ENCODE measurements at places on chromosomes 11 and 22. TPM values are rescaled to one million over a fixed set of nuclear protein-coding genes. Genes with fewer than 3 reads are reported as not detected.

- H3K4me1 ChIP-seq: no peaks in the 10 kb centered on the region
- no peaks in the 10 kb centered on the region for H3K36me3 ChIP-seq
- no peak overlapping the region for H3K27ac ChIP-seq
- H3K4me3 ChIP-seq: no peak overlapping the region
- no peaks in the 10 kb centered on the region for H3K27me3 ChIP-seq
These were observed 672.2 kb downstream of the LRRC4C start for GRCh38 chr11:40787224-40787623.

JHY gene
- 3.9 TPM for total RNA-seq

- H3K36me3 ChIP-seq: no peaks in the 10 kb centered on the region
- peak; percentile 10 for DNase-seq
- peaks cover 40% of the 10 kb centered on the region for H3K4me1 ChIP-seq
- H3K27me3 ChIP-seq: no peaks in the 10 kb centered on the region
These were observed 772 bp downstream of the NAV2 start for GRCh38 chr11:19713196-19714021.

GRCh38 chr22:20885557-20886323, 26.9 kb downstream of the SNAP29 start:
- peak; percentile 88 for DNase-seq
- H3K27me3 ChIP-seq: no peaks in the 10 kb centered on the region
- no peak overlapping the region for H3K4me3 ChIP-seq
- peaks cover 10% of the 10 kb centered on the region for H3K36me3 ChIP-seq
- H3K27ac ChIP-seq: no peak overlapping the region

TNNI2 gene
- total RNA-seq: not detected

GRCh38 chr11:17633987-17634775, 85.2 kb upstream of the MYOD1 start:
- H3K27ac ChIP-seq: no peak overlapping the region
- H3K4me1 ChIP-seq: no peaks in the 10 kb centered on the region
- no peak for DNase-seq
- H3K27me3 ChIP-seq: no peaks in the 10 kb centered on the region
- no peak overlapping the region for H3K4me3 ChIP-seq

DNA sequence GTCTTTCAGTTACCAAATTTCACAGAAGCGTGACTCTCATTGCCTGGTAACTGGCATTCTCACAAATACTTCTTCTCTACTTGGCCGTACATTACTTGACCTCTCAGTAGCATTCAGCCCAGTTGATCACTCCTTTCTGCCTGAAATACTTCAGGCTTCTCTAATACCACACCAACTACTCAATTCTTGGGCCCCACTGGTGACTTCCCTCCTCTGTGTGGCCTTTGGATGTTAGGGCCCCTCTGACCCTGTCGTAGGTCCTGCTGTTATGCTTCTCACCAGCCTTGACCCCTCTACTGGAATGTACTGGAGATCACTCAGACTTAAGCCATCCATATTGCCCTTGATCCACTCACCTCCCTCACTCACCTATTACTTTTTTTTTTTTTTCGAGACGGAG, 2.2 kb upstream of the EFCAB6 start:
- no peaks in the 10 kb centered on the region for H3K36me3 ChIP-seq
- DNase-seq: no peak
- H3K27me3 ChIP-seq: no peaks in the 10 kb centered on the region
- H3K4me3 ChIP-seq: no peak overlapping the region

DNA sequence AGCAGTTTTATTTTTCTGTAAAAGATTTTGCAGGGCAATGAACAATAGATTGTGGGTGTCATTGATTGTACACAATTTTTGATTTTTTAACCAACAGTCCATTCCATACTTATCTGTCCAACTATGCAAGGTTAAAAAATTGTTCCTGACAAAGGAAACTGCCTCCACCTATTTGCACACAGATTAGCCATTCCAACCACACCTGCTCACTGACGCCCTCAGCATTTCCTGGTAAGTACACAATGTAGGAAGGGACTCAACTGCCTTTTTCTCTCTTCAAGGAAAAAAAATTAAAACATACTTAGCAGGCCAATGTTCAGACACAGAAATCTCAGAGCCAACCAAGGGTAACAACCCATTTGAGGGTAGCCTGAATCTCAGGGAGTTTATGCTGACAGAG, 4.3 kb upstream of the FUT4 start:
- H3K27ac ChIP-seq: no peak overlapping the region
- H3K4me1 ChIP-seq: no peaks in the 10 kb centered on the region
- DNase-seq: no peak
- H3K36me3 ChIP-seq: no peaks in the 10 kb centered on the region

GRCh38 chr22:41369424-41369745, 12.4 kb upstream of the TEF start:
- H3K4me3 ChIP-seq: no peak overlapping the region
- no peaks in the 10 kb centered on the region for H3K36me3 ChIP-seq
- H3K27me3 ChIP-seq: no peaks in the 10 kb centered on the region
- peaks cover 7% of the 10 kb centered on the region for H3K4me1 ChIP-seq
- DNase-seq: no peak

- H3K4me3 ChIP-seq: no peak overlapping the region
- no peak overlapping the region for H3K27ac ChIP-seq
- H3K27me3 ChIP-seq: no peaks in the 10 kb centered on the region
- no peaks in the 10 kb centered on the region for H3K4me1 ChIP-seq
These were observed 17.8 kb upstream of the NEU3 start for GRCh38 chr11:74970852-74971395.

DNA sequence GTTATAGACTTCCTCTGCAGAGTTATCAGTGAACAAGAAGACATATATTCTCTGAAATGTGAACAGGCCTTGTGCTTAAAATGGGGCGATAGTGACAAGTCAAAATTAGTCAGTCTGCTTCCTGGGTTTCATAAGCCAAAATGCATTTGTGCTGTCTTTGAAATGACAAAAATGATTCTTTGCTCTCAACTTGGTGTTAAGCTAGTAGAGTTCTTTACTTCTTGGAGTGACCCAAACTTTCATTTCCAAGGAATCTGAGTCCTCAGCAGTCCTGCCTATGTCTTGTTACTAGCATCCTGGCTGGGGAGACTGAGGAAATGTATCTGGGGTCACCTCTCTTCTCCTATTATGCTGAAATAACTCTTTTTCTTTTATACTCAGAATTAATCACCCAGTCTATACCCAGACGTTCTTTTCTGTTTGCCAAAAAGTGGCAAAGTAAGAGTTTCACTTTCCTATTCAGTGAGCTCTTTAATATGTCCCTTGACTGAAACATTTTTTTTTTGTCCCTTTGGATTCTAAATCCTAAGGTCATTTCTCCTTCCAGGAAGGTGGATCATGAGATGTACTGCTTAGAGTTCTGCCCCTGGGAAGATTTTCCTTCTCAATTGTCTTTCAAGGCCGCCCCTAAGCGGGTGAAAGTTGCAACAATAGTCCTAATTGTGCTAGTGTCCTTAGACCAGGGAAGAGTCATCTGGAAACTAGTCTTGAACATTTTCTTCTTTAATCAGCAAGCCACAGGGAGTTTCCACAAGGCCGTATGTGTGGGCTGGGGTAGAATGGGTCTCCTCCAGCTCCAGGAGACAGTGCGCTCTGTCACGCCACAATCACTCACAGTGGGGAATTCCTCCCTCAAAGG, 53.0 kb upstream of the RDX start:
- no peak overlapping the region for H3K27ac ChIP-seq
- H3K4me3 ChIP-seq: no peak overlapping the region
- H3K4me1 ChIP-seq: peaks cover 6% of the 10 kb centered on the region
- no peaks in the 10 kb centered on the region for H3K36me3 ChIP-seq
- DNase-seq: no peak
- no peaks in the 10 kb centered on the region for H3K27me3 ChIP-seq

ART1 gene
- not detected for total RNA-seq

- H3K4me3 ChIP-seq: no peak overlapping the region
- no peaks in the 10 kb centered on the region for H3K27me3 ChIP-seq
- DNase-seq: no peak
- no peak overlapping the region for H3K27ac ChIP-seq
- no peaks in the 10 kb centered on the region for H3K36me3 ChIP-seq
These were observed 158.4 kb downstream of the MYO18B start for GRCh38 chr22:25900390-25900789.

GRCh38 chr11:69335007-69335780, 41.2 kb downstream of the MYEOV start:
- no peak for DNase-seq
- no peak overlapping the region for H3K4me3 ChIP-seq
- no peaks in the 10 kb centered on the region for H3K4me1 ChIP-seq
- H3K27me3 ChIP-seq: no peaks in the 10 kb centered on the region

GRCh38 chr22:46537225-46537945, at the start of gene CELSR1:
CELSR1 (minus strand) TSS chr22:46537620; CDS start chr22:46537170, 450 bp downstream.
- no peak within 1 kb of the TSS for H3K27ac ChIP-seq
- no peak for DNase-seq
- H3K4me3 ChIP-seq: peak within 1 kb of the TSS; percentile 48
- peaks cover 16% of the 10 kb centered on the region for H3K27me3 ChIP-seq
- H3K4me1 ChIP-seq: peaks cover 8% of the 10 kb centered on the region

DNA sequence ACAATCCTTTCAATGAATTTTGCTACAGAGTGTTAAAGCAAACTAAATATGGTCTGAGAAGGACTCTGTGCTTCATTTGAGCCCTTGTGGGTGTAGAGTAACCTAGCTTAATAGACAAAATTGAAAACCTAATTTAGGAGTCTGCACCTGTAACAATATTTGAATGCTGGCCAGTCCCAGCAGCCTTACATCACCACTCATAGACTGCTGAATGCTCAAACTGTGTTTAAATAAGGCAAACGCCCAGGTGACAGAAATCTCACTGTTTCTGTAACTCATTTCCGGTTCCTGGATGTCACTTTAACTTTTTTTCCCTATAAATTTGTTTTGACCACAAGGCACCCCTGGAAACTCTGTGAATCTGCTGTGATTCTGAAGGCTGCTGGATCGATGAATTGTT, 45.5 kb upstream of the GLYATL1B start:
- H3K36me3 ChIP-seq: no peaks in the 10 kb centered on the region
- no peaks in the 10 kb centered on the region for H3K27me3 ChIP-seq
- H3K4me1 ChIP-seq: no peaks in the 10 kb centered on the region

- H3K36me3 ChIP-seq: no peaks in the 10 kb centered on the region
- H3K27me3 ChIP-seq: no peaks in the 10 kb centered on the region
- no peak within 1 kb of the TSS for H3K4me3 ChIP-seq
- DNase-seq: peak; percentile 18
- H3K4me1 ChIP-seq: no peaks in the 10 kb centered on the region
These were observed at the start of gene IZUMO1R for GRCh38 chr11:94303966-94304958. IZUMO1R (plus strand) TSS chr11:94304580; CDS start chr11:94305637, 1,057 bp downstream.

DNA sequence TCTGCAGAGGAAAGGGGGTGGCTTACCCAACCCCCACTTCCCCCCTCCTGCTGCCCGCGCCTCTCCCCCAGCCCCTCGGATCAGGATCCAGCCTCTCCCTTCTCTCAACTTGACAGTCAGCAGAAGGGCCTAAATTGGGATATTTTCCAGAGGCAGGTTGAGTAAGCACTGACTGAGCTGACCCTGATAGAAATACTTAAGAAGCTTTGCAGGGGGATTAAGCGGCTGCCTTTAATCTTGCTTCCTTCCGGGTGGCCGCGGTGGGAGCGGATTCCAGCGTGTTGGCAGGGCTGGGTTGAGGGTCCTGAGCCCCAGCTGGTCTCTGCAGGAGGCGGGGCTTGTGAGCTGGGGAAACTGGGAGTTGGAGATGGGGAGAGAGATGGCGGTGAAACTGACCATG, 445.2 kb downstream of the NTM start:
- peaks cover 11% of the 10 kb centered on the region for H3K4me1 ChIP-seq
- H3K4me3 ChIP-seq: no peak overlapping the region
- no peak for DNase-seq

- no peaks in the 10 kb centered on the region for H3K4me1 ChIP-seq
- no peaks in the 10 kb centered on the region for H3K27me3 ChIP-seq
- DNase-seq: no peak
- no peak overlapping the region for H3K27ac ChIP-seq
- no peak overlapping the region for H3K4me3 ChIP-seq
These were observed 125.0 kb upstream of the NARS2 start for GRCh38 chr11:78699609-78700135.

DNA sequence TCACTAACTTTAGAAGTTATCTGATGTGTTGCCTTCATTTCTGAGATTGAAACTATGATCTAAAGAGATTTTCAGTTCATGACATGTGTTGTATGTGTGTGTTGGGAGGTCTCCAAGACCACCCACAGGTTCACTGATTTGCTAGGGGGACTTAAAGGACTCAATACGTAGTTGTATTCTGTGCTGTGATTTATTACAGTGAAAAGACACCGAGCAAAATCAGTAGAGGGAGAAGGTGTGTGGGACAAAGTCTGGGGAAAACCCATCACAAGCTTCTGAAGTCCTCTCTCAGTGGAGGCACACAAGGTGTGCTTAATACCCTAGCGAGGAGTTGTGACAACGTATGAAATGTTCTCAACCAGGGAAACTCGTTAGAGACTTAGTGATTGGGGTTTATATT, 35.6 kb downstream of the RNF169 start:
- H3K27ac ChIP-seq: no peak overlapping the region
- no peaks in the 10 kb centered on the region for H3K27me3 ChIP-seq
- no peaks in the 10 kb centered on the region for H3K36me3 ChIP-seq
- DNase-seq: no peak
- peaks cover 27% of the 10 kb centered on the region for H3K4me1 ChIP-seq
